Iris pigment epithelial cell (primary cell): ENCODE measurements at places on chromosomes 7 and 10.

DNA sequence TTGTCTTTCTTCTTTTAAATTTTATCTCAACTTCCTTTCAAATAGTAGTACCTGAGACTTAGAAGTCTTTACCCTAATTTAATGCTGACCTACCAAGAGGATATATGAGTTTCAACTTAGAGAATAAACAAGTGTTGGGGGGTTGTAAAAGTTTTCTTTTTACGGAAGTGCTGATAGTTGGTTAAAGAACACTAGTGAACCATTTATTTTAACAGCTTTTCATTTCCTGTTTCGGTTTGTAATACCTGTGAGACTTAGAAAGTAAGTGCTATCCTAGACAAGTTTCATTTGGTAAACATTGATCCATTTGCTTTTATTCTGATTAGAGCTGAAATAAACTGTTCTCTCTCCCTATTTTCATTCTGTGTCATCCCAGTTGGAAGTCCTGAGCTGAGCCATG lies 683.1 kb upstream of the SORCS1 start:
- no peak for DNase-seq

DNA sequence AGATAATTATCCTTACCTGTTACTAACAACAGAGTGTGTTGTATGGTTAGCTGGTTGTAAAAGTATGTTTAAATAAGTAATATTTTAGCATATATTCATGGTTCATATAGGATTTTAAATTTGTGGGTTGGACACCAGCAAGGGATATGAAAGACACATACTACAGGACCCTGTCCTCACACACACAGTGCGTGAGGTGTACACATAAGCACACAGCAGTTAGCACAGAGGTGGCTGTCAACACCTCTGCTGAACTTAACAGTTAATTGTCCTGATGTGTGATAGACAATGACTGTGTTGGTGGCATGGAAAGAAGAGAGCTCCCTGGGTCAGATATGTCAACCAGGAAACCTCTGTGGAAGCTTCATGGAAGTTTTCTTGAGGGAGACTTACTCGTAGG lies 23.3 kb upstream of the NUP42 start:
- DNase-seq, result no peak

- no peak for DNase-seq
Measured at GRCh38 chr10:82914655-82915136, 1039.7 kb downstream of the NRG3 start.

DNA sequence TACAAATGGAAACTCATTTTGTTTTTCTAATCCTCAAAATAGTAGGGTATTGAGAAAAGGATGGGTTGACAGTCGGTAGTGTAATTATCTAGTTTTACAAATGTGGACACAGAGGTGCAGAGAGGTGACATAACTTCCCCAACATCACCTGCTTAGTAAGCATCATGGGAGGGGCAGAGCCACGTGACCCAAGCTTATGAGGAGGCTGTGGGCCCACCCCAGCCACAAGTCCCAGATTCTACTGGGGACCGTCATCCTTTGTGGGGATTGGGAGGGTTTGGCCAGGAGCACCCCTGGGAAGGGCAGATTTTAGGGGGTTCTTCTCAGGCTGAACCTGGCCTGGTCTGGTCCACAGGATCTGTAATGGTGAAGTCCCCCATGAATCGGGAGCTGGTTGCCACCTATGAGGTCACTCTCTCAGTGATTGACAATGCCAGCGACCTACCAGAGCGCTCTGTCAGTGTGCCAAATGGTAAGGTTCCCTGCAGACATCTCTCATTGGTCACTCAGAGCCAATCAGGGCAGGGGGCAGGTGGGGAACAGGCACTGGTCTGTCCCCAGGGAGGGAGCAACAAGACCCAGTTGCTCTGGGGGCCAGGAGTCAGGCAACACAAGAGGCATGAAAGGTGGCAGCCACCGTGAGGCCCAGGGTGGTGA lies 23.6 kb upstream of the VSIR start:
- no peak for DNase-seq

- DNase-seq, result no peak
Measured at GRCh38 chr7:40490603-40490924, 355.8 kb downstream of the SUGCT start.

DNA sequence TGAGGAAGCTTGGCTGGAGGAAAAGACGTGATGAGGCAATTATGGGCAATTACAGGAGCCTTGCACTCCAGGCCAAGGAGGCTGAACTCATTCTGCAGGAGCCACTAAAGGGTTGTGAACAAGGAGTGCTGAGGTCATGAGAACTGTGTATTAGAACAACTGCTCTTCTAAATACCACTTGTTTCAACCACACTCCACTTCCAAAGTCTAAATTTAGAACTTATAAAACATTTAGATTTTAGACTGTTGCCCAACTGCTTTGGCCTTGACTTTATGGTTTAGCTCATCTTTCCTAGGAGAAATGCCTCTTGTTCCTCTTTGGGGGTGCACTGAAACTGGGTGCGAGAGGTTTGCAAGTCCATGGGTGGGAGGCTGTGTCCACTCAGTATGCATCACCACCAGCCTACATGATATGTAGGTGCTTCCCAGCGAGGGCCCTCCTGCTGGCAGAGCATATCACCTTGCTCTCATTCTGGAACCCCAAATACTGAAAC lies 199.7 kb upstream of the AOAH start:
- DNase-seq, result no peak

GRCh38 chr7:92135052-92135889 lies 994 bp upstream of the CYP51A1 start:
- peak; percentile 39 for DNase-seq

DNA sequence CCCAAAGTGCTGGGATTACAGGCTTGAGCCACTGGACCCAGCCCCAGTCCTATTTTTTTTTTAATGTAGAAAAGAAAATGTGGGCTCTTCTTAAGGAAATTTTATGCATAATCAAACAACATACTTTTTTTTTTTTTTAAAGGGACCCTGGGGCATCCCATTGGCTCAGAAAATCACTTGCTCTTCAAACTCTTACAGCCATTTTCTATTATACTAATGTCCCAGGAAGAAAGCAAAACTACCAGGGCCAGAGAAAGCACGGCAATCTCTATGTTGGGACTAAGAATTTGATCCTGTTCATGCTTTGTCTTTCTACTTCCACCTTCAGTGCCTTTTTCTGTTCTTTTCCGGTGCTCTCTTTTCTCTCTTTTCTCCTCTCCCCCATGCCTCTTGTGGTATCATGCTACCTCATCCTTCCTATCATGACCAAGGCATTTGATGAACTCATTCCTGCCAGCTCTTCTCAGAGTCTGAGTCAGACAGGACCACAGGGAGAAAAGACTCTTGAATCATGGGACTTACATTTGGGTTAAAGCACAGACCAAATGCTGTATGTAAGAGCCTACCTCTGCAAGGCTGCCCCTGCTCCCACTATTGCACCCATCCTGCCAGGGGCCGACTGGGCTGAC lies 76.4 kb upstream of the CCNY start:
- peak; percentile 97 for DNase-seq

DNA sequence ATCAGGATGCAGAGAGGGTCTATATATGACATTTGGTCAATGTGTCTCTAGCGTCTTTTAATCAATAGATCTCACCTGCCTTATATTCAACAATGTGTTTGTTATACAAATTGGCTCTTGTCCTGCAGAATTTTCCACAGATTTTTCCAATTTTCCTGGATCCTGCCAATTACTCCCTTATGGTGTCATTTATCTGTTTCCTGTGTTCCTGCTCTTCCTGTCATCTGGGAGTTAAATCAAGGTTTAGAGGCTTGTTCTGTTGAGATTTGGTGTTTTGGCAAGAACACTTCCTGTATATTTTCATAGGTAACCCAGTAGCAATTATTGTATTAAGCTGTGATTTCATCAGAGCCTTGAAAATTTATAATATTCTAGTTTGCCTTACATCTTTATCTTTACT lies 8.8 kb upstream of the C10orf71 start:
- DNase-seq, result no peak

DNA sequence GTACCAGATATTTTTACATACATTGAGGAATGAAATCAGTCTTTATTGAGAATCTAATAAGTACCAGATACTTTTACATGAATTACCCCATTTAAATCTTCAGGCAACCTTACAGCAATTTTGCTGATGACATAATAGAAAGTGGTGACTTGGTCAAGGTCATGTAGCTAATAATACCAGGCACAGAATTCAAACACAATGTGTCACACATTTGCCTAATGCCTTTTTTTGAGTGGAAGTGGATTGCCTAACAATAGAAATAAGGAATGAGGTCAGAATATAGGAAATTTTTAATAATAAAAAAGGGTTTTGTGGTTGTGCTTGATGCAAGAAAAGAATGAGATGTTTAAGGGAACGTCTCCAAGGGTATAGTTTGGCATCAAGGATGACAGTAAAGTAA lies 466.6 kb upstream of the IGFBP3 start:
- DNase-seq, result peak; percentile 87

- no peak for DNase-seq
Measured at GRCh38 chr7:7895004-7895650, 73.5 kb upstream of the GLCCI1 start.

GRCh38 chr7:34165927-34166550 lies 260.7 kb downstream of the BMPER start:
- peak; percentile 50 for DNase-seq

DNA sequence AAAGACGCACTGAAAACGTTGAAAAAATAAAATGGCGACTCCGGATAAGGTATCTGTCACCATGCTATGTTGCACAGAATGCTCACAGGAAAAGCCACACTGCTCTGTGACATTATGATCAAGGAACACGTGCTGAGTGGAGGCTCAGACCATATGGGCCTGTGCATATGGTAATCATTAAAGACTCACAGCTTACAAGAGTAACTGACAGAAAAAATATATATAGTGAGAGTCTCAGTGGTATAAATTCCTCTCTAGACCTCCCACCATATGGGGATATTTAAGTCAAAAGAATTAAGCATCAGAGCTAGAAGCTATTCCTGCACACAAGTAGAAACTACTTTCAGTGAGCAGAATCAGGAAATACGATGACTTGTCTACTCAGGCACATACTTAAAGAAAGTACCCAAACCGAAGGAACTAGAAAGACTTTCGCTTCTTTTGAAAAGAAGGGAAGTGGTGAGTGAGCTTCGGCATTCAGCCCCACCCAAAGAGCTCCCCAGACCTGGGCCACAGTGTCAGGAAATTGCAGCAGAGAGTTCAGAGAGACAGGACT lies 65.1 kb upstream of the MPP7 start:
- DNase-seq, result peak; percentile 4

DNA sequence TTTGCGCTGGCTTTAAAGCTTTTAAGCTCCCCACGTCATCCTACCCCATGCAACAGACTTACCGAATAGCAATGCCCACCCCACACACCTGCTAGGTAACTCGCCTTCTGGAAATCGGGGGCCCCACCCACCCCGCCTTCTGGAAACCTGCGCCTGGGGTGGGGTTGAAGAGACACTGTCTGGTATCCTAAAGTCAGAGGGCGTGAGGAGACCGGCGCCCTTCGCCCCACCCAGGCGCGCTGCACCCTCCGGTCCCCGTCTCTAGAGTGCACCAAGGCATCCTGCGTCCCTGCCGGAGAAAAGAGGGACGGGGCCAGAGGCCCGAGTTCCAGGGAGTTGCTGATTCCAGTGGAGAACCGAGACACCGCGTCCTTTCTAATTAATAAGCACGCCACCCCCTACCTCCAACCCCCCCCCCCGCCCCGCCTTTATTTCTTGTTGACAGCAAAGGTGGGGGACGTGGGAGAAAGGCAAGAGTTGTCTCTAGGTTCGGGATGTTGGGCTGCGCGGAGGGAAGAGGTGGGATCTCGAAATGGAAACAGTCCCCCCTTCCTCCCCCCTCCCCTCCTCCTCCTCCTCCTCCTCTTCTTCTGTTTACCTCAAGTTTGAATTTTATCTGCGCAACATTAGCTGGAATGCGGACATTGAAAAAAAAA lies 220.9 kb upstream of the MKLN1 start:
- DNase-seq, result no peak

GRCh38 chr10:3401491-3401938 lies 228.9 kb upstream of the PITRM1 start:
- peak; percentile 93 for DNase-seq

- peak; percentile 29 for DNase-seq
Measured at GRCh38 chr10:58384095-58384494, 1.1 kb upstream of the TFAM start.

- DNase-seq, result no peak
Measured at GRCh38 chr7:92647652-92648051, 57.5 kb upstream of the FAM133B start.

DNA sequence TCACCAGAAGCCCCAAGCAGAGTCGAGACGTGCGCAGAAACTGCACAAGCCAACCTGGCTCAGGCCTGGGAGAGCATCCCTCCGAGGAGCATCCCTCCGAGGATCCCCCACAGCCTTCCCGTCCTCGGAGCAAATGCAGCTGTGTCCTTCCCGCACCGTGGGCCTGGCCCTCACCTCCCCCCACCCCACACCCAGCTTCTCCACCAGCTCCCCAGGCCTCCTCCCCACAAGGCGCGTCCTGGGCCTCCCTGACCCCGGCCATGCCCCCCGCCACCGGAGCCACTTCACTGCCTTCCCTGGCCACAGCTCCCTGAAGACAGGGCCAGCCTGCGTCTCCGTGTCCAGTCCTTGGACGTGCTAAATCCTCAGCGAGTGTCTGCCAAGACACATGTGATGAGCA lies 60.6 kb downstream of the PTPRN2 start:
- no peak for DNase-seq

- DNase-seq, result peak; percentile 17
Measured at GRCh38 chr10:520402-520787, 169.1 kb downstream of the DIP2C start.

- no peak for DNase-seq
Measured at GRCh38 chr7:18407385-18407784, 88.2 kb upstream of the HDAC9 start.

- no peak for DNase-seq
Measured at GRCh38 chr7:150435390-150436073, 14.9 kb upstream of the GIMAP8 start.

GRCh38 chr10:71161425-71161824 lies 50.9 kb upstream of the UNC5B start:
- DNase-seq, result peak; percentile 34

DNA sequence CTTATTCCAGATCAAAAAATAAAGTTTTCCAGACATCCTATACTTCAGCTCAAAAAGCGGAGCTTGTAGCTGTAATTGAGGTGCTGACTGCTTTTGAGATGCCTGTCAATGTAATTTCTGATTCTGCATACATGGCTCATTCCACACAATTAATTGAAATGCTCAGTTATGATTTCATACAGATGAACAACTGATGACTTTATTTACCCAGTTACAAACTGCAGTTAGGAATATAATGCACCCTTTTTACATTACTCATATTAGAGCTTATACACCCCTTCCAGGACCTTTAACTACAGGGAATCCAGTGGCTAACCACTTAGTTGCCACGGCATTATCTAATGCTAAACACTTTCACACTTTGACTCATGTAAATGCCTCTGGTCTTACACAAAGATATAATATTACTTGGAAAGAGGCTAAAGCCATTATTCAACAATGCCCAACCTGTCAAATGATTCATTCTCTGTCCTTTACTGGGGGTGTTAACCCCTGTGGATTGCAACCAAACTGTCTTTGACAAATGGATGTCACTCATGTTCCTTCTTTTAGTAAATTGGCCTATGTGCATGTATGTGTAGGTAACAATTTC lies 147.3 kb downstream of the ZNF33B start:
- DNase-seq, result peak; percentile 26

DNA sequence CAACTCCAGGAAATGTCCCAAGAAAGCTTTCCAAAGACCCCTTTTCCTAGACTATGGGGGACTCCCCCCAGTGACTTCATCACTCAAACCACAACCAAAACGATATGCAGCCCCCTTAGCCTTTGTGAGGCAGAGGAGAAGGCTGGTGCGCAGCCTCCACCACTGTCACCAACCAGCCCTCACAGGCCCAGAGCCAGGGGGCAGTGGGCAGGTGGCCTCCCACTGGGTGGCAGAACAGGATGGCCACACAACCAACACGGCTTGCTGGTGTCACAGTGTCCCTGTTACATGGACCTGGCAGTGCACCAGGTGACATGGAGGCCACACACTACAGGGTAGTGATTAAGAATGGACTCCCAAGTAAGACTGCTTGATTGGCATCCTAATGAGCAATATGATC lies 172.0 kb downstream of the PLXNA4 start:
- no peak for DNase-seq
